ENCODE measurements at places on chromosomes 3 and 15.
A peak's percentile ranks its signal among the peaks of the same experiment; 100 is the strongest.

GRCh38 chr3:184836090-184836822 is 24.3 kb downstream of the VPS8 start:
- H3K27me3 ChIP-seq = no peaks in the 10 kb centered on the region
- H3K4me3 ChIP-seq = no peak overlapping the region
- H3K4me1 ChIP-seq = no peaks in the 10 kb centered on the region
- H3K27ac ChIP-seq = no peak overlapping the region
- H3K36me3 ChIP-seq = peaks cover 23% of the 10 kb centered on the region

DNA sequence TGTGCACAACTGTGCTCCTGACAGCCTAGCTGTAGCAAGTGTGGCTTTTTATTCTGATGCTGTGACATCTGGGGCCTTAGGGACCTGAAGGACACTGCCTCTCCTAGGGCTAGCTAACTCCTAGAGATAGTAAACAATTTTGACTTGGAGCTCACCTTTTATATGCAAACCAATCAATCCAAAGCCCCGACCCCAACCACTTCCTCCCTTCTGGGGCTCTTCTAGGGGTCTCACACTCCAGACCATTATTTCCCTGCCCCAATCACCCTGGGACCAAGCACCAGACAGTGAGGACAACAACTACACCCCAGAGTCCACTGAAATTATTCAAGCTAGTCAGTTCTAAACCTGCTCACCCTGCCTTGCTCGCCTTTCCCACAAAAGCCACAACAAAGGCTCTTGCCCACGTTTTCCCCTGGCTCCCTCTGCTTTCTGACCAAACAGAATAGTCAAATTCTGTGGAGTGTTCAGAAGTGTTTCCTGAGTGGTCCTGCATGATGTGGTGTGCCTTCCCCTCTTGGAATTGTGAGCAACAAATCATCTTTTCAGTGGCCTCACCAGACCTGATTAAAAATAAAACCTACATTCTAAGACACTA is 84.2 kb upstream of the WNT5A start:
- no peak overlapping the region for H3K4me3 ChIP-seq
- DNase-seq = no peak
- H3K27ac ChIP-seq = no peak overlapping the region
- H3K27me3 ChIP-seq = no peaks in the 10 kb centered on the region

DNA sequence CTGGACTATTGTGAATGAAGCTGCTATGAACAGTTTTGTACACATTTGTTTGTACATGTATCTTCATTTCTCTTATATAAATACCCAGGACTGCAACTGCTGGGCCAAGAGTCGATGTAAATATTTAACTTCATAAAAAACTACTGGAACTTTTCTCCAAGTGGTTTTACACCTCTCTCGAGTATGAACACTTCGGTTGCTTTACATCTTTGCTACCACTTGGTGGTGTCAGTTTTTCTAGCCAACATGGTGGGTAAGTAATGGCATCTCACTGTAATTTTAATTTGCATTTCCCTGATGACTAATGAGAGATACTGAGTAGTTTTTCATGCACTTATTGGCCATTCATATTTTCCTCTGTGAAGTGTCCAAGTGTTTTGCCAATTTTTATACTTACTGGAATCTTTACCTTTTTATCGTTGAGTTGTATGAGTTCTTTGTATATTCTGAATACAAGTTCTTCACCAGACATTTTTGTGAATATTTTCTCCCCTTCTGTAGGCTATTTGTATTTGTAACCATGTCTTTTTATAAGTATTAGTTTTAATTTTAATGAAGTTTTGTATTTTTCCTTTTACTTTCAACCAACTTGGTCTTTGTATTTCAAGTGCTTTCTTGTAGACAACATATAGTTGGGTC is 44.4 kb downstream of the PCOLCE2 start:
- no peak overlapping the region for H3K4me3 ChIP-seq
- H3K36me3 ChIP-seq = no peaks in the 10 kb centered on the region
- no peaks in the 10 kb centered on the region for H3K4me1 ChIP-seq
- no peak for DNase-seq
- H3K27ac ChIP-seq = no peak overlapping the region

- no peak for DNase-seq
- H3K36me3 ChIP-seq = peaks cover 5% of the 10 kb centered on the region
- no peak overlapping the region for H3K27ac ChIP-seq
Observed at GRCh38 chr3:179438841-179439240, 12.4 kb downstream of the GNB4 start.

GRCh38 chr15:72227192-72227586 is 3.8 kb downstream of the PKM start:
- no peaks in the 10 kb centered on the region for H3K36me3 ChIP-seq
- peak overlapping the region; percentile 100 for H3K27ac ChIP-seq
- no peak for DNase-seq
- H3K4me1 ChIP-seq = peaks cover 44% of the 10 kb centered on the region
- H3K4me3 ChIP-seq = no peak overlapping the region

GRCh38 chr3:73475175-73475574 is 149.6 kb downstream of the PDZRN3 start:
- no peak overlapping the region for H3K27ac ChIP-seq
- no peaks in the 10 kb centered on the region for H3K27me3 ChIP-seq
- no peak for DNase-seq
- no peak overlapping the region for H3K4me3 ChIP-seq
- H3K36me3 ChIP-seq = no peaks in the 10 kb centered on the region

Measured in ascending aorta (tissue), 2 donors.